ENCODE measurements at places on chromosomes 2 and 18.

DNA sequence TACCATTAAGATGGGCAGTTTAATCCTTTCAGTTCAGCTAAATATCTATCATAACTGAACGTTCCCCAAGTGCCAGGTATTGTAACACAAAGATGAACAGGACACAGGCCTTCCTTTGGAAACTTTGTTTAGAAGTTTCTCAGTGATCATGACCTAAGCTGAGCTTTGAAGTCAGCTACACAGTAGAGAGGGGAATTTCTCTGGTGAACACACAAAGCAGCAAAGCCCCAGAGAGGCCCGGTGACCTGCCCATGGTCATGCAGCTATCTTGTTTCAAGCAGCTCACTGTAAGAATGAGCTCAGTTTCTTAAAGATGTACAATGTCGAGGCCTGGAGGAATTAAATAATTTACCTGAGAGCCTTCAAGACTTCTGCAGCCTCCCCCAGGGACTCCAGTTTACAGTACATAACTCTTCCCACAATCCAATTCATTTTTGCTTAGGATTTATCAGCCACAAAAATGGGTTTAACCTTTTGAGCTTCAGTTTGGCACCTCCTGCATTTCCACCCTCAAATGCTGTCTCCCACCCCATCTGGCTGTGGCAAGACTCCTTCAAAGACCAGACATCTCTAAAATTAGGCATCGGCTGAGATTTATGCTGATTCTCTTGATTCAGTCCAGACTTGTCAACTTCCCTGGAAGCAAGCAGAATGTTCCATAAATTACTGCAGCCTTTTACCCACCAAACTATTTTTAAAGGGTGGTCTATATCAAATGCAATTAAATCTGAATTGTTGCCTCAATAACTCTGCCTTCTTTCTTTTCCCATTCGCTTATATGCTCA is 325.6 kb downstream of the TXNL1 start:
- DNase-seq = no peak

DNA sequence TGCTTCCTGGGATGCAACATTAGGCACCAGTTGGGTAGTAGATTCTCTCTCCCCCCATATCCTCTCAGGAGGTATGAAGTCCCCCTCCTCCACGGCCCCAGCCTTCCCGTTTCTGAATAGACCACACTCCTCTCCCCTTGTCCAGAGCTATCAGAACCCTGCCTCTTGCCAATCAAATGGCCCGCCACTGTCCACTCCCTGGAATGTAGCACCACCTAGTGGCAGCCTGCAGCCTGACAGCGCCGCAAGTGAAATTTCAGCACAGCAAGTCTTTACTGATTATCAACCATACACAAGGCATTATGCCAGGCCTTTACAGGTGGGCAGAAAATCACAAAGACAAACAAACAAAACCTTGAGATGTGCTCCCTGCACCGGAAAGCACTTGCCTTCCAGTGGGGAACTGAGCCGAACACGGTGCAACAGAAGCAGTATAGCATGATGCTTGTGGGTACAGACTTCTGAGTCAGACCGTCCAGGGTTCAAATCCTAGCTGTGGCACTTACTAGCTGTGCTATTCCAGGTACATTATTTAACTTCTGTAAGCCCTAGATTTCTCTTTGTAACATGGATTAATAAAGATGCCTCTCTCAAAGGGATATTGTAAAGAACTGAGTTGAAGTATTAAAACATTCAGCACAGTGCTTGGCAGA is 174.0 kb downstream of the SMAD2 start:
- DNase-seq = peak; percentile 16

GRCh38 chr18:4035521-4035920 is 419.6 kb downstream of the DLGAP1 start:
- DNase-seq = no peak

GRCh38 chr2:55054106-55054875 is 4.0 kb upstream of the RTN4 start:
- no peak for DNase-seq

DNA sequence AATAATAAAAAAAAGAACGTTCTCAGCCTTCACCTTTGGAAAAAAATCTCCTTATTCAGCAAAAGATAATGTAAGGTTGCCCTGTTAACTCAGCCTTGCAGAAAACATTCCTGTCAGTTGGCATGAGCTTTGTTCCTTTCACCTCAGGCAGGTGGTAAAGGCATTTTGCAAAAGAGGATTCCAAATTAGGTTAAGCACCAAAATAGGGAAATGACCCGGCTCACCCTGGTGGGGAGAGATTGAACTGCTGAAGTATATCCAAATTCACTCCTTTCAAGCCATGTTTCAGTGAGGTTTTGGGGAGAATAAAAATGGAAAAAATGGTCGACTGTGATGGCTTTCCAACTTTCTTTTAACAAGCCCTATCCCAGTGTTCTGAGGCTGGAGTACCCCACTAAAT is 1988.8 kb upstream of the PIK3C3 start:
- no peak for DNase-seq

DNA sequence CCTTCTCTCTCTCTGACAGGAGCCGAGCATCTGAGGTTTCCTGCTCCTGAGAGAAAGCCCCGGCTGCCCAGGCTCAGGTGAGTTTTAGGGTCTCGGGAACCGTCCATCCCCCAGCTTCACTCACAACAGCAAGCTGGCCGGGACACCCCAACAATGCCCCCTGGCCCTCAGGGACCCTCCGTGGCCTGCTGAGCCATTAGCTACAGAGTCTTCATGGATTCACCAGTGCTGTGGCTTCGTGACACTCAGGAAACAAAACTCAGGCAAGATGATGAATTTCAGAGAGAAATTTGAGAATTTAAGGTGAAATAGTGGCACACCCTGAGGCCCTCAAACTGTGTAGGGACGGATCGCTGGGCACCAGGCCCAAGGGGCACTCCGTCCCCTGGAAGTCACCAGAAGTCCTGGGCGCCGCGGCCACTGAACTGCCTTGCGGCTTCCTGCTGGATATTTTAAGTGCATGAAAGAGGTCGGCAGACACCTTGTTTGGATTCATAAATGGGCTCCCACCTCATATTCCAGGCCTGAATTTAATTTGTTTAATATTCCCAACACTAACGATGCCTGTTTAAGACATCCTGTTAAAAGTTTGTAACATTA is 368.3 kb upstream of the SALL3 start:
- no peak for DNase-seq

- no peak for DNase-seq
These were observed 36.0 kb downstream of the VAPA start for GRCh38 chr18:9949861-9950260.

GRCh38 chr2:98771264-98771663 is 40.3 kb upstream of the MGAT4A start:
- no peak for DNase-seq

- DNase-seq = no peak
These were observed 111.9 kb downstream of the SETBP1 start for GRCh38 chr18:44792456-44793061.

DNA sequence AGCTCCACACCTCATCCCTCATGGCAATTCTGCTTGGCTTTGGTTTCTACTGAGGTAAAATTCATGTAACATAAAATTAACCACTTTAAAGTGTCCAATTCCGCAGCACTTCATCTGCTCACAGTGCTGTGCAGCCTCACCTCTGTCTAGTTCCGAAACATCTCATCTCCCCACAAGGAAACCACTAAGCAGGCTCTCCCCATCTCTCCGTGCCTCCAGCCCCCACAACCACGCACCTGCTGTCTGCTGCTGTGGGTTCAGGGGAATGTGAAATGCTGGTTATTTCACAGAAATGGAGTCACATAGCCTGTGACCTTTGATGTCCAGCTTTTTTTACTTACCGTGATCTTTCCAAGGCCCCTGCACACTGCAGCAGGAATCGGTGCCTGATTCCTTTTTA is 7.7 kb upstream of the GPC1 start:
- no peak for DNase-seq

GRCh38 chr2:1833726-1834125 is 89.4 kb upstream of the PXDN start:
- DNase-seq = no peak

DNA sequence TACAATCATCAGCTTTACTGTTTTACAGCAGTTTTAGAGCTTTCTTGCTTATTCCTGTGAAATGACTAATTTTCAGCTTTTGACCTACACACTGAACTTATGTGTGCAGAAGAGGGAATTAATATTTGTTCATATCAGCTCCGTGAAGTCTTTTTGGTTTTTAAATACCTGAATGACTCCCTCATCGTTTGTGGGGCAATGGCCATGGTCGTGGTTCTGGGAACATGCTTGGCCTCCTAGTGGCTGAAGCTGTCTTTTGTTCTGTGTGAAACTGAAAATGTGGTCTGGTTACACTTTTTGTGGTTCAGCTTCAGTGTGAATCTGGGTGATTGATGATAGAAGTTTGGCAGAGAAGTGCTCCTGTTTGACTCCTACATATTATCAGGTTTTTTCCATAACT is 408.1 kb downstream of the THSD7B start:
- no peak for DNase-seq

DNA sequence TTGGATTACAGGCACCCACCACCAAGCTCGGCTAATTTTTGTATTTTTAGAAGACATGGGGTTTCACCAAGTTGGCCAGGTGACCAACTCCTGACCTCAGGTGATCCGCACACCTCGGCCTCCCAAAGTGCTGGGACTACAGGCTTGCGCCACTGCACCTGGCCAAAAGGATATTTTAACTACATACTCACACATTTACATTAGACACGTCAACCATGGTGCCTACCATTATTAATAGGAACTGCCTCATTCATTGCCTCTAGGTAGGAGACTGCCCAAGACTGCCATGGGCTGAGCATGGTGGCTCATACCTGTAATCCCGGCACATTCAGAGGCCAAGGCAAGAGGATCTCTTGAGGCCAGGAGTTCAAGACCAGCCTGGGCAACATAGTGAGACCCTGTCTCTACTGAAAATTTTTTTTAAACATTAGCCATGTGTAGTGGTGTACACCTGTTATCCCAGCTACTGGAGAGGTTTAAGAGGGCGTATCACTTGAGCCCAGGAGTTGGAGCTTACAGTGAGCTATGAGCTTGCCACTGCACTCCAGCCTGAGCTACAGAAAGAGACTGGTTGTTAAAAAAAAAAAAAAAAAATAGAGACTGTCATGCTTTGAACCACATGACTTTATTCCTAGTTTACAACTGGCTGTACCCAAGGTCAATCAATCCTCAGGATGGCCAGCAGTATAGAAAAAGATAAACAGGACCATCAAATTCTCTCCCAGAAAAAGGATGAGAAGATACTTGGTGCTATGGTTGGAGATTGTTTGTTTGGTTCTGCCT is 31.1 kb upstream of the EPC2 start:
- no peak for DNase-seq

DNA sequence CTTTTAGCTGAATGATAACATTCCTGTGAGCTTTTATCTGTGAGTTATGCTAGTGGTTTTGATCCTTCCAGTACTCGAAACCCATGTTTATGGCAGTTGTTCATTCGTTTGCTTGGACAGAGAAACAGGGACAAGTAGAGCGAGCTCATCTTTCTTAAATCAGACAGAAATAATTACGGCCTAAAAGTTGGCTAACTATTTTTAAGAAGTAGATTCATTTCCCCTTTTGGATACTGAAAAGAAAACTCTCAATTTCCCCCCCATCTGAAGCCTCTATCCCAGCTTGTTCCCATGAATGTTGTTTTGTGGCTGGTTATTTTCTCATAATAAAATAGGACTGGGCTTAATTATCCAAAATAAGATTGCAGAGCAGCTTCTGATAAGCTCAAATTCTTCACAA is 67.1 kb downstream of the ANTXR1 start:
- DNase-seq = no peak

GRCh38 chr2:111178730-111179405 is 58.2 kb downstream of the BCL2L11 start:
- DNase-seq = no peak

- no peak for DNase-seq
These were observed 26.6 kb downstream of the HK2 start for GRCh38 chr2:74860521-74860920.

DNA sequence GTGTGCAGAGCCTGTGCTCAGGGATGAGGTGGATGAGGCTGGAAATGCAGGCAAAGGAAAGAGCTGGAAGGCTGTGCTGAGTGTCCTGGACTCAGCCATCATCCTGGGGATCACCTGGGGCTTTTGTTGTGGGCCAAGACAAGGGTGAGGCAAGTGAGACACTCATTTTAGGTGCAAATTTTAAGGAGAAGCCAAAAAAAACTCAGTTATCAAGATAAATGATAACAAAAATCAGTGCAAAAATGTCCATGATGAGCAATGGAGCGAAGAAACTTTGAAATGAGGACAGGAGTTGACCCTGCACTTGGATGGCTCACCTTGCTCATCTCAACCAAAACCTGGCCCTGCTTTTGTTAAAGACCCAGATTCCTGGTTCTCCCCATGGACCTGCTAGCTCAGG is 141.9 kb downstream of the MYCN start:
- DNase-seq = no peak

- no peak for DNase-seq
These were observed 819 bp upstream of the NCOA1 start for GRCh38 chr2:24490181-24490689.

- peak; percentile 11 for DNase-seq
These were observed 542 bp downstream of the PGAP1 start for GRCh38 chr2:196925768-196926561.

GRCh38 chr2:215452725-215453124 is 16.9 kb upstream of the FN1 start:
- no peak for DNase-seq

DNA sequence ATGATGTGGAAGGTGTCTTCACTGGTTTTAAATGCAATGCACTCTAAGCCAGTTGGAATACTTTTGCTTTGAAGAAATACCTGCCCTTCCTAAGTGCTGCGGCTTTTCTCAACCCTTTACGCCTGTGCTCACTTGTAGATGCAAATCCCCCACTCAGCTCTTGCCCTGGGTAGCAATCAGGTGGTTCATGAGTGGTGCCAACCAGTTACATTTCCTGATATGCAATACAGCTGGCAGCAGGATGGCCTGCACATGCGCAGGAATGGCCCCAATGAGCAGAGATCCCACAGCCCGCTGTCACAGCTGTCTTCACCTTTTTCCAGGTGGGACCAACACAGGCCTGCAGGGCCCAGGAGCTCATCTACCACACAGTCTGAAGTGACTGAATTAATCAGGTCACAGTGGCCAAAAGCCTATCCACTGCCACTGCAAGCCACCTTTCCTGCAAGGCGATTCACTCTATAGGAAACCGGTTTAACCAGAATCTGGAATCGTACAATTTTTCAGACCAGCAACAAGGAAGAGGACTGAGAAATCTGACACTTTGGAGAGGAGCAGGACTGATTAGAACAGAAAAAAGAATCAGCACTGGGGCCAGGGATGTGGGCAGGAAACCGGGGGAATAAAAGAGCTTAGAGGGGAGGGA is 247.8 kb downstream of the MYT1L start:
- DNase-seq = peak; percentile 92

- no peak for DNase-seq
These were observed 39.9 kb downstream of the TANK start for GRCh38 chr2:161199912-161200701.

- DNase-seq = no peak
These were observed 120.5 kb upstream of the MC4R start for GRCh38 chr18:60493066-60493465.

DNA sequence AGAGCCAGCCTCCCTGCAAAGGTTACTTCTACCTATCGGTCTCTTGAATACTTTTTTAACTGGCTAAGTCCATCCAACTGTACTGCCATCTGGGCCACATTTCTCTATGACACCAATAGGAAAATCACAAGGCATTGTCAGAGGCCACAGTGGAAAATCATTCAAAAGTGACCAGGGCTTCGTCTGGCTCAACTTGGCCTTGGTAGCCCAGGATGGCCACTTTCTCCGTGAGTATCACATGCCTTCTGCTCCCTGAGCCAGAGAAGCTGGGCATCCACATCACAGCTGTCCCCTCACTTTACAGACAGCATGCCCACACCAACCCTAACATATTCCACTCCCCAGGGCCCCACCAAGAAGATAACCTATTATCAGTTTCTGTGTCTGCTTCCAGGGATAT is 5.8 kb downstream of the CIB4 start:
- no peak for DNase-seq

GRCh38 chr2:74005786-74006185 is 21.1 kb downstream of the TET3 start:
- no peak for DNase-seq
